ENCODE measurements at places on chromosomes 7 and 10.

DNA sequence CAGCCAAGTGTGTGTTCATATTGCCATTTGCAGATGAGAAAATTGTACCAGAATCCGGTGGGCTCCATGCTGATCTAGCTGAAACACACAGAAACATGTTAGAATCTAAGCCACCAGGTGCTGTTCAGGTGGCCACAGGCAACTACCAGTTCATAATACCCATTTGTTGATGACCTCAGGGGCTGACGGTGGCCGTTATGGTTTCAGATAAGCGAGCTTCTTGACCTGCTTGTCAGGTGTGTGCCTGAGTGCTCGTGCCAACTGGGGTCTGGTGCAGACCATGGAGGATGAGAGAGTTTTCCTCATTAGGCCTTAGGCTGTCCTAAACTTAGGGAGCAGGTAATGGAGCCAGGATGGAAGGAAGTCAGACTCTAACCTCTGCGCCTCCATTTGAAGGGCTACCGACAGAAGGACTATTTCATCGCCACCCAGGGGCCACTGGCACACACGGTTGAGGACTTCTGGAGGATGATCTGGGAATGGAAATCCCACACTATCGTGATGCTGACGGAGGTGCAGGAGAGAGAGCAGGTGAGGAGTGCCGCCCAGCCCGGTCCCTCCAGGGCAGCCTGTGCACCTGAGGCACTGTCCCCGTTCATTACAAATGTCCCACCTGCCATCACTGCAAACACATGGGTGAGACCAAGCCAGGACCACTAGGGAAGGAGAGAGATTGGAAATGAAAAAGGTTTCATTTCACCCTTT lies 53.1 kb downstream of the MKI67 start:
- DNase-seq, result no peak

- no peak for DNase-seq
Measured at GRCh38 chr7:38928506-38928905, 19.5 kb upstream of the VPS41 start.

DNA sequence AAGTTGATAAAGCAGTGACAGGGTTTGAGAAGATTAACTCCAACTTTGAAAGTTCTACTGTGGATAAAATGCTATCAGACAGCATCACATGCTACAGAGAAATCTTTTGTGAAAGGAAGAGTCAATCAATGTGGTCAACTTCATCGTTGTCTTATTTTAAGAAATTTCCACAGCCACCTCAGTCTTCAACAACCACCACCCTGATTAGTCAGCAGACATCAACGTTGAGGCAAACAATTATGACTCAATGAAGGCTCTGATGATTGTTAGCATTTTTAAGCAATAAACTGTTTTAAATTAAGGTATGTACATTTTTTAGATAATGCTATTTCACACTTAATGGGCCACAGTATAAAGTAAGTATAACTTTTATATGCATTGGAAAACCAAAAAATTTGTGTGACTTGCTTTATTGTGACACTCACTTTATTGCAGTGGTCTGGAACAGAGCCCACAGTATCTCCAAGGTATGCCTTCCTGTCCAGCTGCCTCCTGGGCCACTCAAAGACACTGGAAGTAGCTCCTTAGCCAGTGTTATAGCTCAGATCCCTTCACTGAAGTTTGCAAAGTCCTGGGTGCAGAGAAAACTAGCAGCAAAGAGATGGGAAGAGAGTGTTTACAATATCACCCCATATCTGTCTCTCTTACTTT lies 293.1 kb downstream of the ARHGAP12 start:
- no peak for DNase-seq

- DNase-seq, result no peak
Measured at GRCh38 chr10:4246881-4247358, 461.9 kb upstream of the KLF6 start.

DNA sequence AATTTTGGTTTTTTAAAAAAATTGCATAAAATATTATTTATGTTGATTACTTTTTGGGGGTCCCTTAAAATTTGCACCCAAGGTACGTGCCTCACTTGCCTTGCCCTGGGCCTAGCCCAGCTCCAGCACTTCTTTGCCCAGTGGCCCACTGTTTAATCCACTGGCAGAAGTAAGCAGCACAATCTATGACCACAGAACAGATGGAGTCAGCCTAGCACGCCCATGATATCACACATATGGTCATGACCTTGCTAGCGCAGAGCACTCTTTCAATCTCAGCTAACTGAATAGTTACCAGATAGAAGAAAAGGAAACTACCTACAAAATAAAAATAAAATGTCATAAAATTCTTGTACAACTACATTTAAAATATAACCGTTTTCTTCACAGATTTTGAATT lies 5.6 kb downstream of the OGA start:
- no peak for DNase-seq

GRCh38 chr10:133324198-133324792 lies 12.4 kb downstream of the CALY start:
- DNase-seq, result peak; percentile 79

- peak; percentile 48 for DNase-seq
Measured at GRCh38 chr10:73814896-73815718, 3.7 kb upstream of the NDST2 start.

GRCh38 chr7:107427462-107427861 lies 42.4 kb upstream of the GPR22 start:
- no peak for DNase-seq

- DNase-seq, result no peak
Measured at GRCh38 chr10:60048091-60048501, 141.7 kb upstream of the CCDC6 start.

DNA sequence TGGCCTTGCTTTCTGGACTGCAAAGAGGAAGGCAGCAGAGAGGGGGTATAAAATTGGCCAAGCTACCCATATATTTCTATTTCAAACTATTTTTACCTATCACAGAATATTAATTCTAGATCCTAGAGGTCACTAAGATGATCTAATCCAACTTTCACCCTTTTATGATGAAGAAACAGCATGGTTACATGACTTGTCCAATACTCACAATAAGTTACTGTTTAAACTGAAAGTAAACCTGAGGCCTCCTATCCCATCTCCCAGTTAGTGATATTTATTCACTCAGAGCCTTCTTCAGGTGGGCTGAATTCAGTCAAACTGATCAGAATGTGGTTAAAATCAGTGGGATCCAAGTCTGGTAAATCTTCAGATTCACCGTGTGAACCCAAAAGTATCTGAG lies 1345.1 kb downstream of the XPNPEP1 start:
- DNase-seq, result no peak

- DNase-seq, result no peak
Measured at GRCh38 chr10:128286141-128286761, 160.0 kb upstream of the MKI67 start.

- DNase-seq, result no peak
Measured at GRCh38 chr10:43305876-43306275, 39.0 kb upstream of the RASGEF1A start.

DNA sequence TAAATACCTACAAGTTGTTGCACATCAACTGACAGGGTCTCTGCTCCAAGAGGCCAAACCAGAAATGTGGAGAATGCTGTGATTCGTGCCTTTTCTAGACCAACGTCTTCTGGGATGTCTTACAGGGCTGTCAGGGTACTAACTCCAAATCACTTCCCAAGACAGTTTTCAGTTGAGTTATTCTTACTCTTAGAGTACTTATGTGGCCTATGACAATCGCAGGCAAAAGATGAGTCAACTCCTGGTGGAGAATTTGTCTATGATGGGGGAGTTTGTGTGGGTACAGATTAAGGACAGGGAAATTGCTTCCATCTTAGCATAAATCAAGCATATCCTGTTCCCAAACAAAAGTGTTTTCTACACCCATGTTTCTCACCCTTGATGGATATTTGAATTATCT lies 734.8 kb downstream of the TNS3 start:
- no peak for DNase-seq

- DNase-seq, result no peak
Measured at GRCh38 chr7:133299676-133300075, 46.8 kb downstream of the EXOC4 start.

- DNase-seq, result no peak
Measured at GRCh38 chr7:78198756-78199155, 400.2 kb downstream of the PHTF2 start.

DNA sequence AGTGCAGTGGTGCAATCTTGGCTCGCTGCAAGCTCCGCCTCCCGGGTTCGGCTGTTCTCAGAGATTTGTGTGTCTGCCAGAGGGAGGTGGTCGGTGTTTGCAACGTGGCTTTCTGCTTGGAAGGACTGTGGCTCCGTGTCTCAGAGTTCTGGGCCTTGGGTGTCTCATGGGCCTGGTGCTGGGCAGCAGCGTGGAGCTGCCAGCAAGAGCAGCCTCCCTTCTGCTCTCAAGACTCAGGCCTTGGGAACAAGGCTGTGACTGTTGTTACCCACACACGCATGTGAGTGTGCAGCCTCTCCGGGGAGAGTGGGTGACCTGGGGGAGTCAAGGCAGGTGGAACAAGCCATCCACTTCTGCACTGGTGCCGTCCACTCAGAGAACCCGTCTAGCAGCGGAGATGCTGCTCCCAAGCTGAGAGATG lies 52.0 kb downstream of the VIPR2 start:
- no peak for DNase-seq

- DNase-seq, result no peak
Measured at GRCh38 chr7:97009753-97010732, 4.7 kb downstream of the DLX6 start.

GRCh38 chr7:7221599-7222038 lies 39.3 kb downstream of the C1GALT1 start:
- no peak for DNase-seq

- no peak for DNase-seq
Measured at GRCh38 chr10:44759122-44759521, 152.0 kb upstream of the TMEM72 start.

All from GM13977 (cell line).